ENCODE measurements at places on chromosomes 11 and 22.

DNA sequence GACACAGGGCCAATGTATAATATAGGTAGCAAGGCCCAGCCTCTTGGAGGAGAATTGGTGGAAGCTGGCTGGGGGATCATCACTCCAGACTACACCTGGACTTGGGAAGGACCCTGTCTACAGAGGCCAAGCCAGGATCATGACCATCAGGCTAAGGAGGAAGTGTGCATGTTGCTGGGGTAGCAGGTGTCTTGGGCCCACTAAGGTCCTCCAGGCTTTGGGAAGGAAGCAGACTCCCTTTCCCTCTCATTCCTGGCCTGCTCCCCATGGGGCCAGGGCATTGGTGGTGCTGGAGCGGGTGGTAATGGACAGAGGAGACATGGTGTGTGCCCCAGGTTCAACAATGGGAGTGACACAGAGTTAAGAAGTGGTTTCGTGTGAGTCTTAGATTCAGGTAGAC lies 16.0 kb upstream of the TUB start:
- DNase-seq: no peak

DNA sequence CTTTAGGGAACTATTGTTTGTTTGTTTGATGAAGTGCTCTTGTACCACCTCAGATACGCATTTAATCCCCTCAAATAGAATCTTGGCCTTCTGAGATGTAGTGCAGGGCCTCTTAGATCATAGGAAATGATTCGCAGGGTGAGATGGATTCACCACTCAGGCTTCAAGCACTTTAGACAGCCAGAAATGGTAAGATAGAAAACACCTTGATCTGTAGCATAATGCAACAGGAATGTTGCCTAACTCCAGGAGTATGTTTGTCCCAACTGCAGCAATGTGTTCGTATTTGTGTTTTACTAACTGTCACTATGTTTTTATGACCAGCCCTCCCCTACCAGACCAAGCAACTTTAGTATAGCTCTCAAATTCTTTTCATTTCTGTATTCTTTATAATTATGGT lies 761.2 kb downstream of the NELL1 start:
- DNase-seq: no peak

DNA sequence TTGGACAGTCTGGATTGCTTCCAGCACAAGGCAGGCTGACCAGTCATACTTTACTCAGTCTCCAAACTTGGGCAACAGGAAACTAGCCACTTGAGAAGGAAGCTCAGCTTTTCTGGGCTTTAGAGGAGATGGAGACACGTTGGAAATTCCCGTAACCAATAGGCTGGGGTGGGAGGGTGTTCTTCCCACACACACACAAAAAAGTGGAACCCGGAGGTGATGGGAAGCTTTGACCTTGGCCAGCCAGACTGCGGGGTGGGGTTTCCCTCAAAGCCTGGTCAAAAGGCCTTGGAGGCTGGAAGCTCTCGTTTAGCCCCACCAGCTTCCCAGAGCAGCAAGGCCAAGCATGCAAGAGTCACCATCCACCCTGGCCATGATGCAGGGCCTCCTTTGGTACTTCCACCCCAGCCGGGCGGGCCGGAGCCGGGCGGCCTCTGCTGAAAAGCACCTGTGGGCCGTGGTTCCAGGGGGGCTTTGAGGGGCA lies 126.2 kb downstream of the BCR start:
- no peak for DNase-seq

DNA sequence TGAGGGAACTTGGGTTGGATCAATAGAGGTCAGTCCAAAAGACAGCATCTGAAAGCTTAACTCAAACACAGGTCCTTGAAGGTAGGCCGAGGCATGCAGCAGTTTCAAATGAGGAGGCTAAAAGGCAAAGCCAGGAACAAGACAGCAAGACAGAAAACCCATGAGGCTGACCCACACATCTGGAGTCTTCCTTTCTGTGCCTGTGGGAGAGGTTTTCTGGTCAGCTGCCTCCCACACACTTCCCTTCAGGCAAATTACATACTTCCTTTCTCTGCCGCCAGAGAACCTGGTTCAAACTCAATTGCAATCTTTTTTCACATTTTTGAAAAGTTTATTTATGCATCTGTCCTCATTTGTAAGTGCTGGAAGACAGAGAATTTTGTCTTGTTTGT lies 29.8 kb upstream of the CRTAM start:
- no peak for DNase-seq

DNA sequence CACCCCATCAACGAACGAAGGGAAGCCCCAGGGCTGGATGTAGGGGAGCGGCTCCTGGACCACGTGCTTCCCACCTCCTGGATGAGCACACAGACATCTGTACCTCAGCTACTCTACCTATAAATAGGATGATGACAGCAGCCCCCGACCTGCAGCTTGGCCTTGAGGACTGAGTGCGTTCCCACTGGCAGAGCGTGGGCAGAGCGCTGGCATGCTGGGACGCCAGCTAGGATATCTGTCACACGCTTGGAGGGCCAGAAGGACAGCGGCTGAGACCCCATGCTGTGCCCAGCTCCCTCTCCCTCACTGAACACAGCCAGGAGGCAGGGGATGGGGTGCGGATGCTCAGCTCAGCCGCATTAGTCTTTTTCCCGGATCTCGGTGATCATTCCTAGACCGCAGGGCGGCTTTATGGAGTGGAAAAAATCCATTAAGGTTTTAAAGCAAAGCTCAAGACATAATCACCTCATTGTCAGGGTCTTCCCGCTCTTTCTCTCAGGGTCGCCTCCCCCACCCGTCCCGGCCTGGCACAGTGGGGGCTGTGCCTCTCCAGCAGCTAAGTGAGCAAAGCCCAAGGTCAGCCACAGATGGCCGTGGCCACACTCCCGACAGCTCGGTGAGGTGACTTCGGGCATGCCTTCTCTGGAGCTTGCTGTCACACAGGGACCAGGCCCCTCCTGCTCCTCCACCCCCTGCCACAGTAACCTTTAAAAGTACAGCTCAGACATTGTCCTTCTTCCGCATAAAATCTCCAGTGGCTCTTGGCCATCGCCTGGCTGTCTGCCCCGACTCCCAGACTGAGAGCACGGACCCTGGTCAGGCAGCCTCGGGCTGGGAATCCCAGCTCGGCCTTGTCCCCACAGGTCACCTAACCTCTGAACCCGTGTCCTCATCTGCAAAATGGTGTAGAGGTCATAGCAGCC lies 69.6 kb upstream of the SHISAL1 start:
- no peak for DNase-seq

GRCh38 chr11:6654281-6655019 lies 1.2 kb downstream of the DCHS1 start:
- DNase-seq: no peak

DNA sequence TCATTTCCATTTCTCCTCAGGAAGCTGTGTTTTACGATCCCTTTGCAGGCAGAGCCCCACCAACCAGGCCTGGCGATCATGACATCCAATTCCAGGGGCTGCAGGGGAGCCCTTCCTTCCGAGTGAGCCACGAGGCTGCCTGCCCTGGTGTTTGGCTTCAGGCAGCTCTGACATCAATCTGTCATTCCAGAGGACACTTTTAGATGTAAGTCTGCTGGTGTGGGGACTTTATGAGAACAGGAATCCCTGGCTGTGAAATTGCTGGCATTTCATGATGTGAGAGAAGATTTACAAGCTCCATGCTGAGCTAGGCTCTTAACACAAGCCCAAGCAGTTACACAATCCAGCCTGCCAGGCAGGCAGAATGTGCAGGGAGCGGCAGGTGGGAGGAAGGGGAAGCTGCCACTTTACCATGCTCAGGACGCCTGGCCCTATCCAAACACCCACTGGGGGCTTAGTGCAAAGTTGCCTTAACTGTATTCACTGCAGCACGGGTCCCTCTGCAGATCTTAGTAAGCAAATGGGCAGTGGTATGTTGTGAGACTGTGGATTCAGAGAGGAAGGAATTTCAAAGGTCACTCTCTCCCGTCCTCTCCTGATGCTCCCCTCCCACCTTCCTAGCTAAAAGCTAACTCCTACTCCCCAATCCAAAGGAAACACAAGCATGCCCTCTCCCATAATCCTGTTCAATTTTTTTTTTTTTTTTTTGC lies 43.4 kb upstream of the MICAL2 start:
- DNase-seq: no peak

- no peak for DNase-seq
Observed at GRCh38 chr11:67700141-67700540, 25.7 kb upstream of the ALDH3B2 start.

GRCh38 chr11:7548659-7549274 lies 35.0 kb downstream of the PPFIBP2 start:
- DNase-seq: no peak

DNA sequence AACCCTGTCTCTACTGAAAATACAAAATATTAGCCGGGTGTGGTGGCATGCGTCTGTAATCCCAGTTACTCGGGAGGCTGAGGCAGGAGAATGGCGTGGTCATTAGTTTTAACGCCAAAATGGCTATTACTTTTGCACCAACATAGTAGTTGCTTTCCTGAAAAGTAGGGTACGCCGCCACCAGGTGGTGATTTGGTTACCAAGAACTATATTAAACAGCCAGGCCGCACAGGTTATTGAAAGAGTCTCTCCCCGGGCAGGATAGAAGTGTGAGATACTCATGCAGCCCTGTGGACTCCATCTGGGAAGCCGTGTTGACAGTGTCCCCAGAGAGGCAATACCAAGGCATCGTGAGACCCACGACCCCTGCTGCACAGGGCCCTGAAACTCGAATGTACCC lies 24.6 kb upstream of the LRRC32 start:
- DNase-seq: no peak

DNA sequence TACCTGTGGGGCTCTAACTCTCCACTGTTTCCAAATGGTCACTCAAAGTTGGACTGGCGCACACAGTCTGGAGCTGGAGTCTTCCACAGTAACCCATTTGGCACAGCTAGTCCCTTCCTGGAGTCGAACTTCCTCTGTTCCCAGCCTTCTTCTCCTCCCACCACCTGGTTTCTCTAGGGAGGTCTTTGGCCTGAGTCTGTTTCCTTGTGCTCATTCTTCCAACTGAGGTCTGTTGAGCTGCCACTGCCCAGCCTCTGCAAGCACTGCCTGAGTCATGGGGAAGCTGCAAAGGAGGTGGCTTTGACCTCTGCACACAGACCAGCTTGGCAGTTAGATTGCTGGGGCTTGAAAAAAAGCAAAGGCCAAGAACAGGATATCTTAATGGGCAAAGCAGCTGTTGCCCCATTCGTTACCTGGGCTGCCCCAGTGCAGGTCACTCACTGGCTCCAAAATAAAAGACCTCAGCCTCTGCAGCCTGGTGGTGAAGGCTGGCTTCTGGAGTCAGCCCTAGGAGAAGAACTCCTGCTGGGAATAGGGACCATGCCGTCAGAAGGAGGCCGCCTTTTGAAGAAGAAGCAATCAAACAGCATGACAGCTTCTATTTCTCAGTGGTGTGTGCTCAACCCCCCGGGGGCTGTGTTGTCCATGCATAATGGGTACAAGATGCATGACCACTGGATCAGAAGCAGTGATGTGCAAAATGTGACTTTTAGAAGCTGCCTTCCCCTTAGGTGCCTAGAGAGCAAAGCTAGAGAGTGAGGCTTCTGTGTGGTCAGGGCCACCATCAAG lies 3.0 kb downstream of the ADAMTS15 start:
- DNase-seq: no peak

GRCh38 chr11:21707116-21707739 lies 485.7 kb upstream of the ANO5 start:
- DNase-seq: no peak

DNA sequence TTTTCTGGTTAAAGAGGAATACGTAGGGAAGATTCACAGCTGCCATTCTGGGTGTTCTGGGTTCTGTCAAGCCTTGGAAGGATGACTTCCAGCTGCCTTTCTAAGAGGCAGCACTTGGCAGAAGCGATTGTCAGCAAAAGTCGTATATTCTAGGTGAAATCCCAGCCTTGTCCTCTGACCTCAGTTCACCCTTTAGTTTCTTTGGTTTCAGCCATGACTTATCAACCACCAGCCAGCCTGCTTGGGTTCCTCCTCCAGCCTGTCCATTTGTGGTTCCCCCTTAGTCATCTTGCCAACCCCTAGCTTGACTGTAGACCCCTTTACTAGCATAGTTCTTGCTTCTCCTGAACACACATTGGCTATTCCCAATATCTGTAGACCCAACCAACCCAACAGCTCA lies 102.3 kb upstream of the CD44 start:
- DNase-seq: no peak

DNA sequence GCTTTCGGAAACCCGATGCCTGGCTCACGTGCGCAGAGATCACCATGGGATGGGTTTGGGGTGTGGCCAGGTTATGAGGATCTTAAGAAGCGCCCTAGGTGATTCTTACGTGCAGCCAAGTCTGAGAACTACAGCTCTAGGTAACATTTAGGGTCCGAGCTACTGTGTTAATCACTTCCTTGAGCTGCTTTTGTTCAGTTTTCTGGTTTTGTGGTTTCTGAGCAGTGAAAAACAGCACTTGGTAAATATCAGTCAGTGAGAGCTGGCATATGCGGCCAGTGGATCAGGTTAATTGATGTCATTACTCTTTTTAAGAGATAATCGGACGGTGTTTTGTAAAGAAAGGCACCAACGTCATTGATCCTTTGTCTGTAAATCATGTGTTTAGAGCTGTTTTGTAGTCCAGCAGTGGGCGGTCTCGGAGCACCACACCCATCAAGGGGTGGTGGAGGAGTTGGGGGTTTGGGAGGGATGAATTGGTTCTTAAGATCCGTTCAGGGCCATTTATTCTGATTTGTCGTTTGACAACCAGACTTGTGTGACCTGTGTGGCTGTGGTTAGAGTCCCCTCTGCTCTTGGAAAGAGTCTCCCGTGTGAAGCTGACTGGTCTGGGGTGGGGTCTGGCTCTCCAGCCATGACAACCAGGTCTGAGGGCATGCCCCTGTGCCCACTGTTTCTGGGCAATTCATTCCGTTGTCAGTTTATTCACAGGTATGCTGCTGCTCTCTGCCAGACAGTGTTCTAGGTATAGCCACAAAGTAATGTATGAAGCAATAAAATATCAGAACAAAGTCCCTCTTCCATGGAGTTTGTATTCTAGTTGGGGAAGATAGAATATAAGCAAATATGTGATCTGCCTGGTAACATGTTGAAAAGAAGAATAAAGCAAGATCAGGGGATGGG lies 61.9 kb upstream of the SORL1-AS1 start:
- peak; percentile 68 for DNase-seq

GRCh38 chr11:100866453-100866852 lies 179.4 kb downstream of the ARHGAP42 start:
- DNase-seq: no peak

DNA sequence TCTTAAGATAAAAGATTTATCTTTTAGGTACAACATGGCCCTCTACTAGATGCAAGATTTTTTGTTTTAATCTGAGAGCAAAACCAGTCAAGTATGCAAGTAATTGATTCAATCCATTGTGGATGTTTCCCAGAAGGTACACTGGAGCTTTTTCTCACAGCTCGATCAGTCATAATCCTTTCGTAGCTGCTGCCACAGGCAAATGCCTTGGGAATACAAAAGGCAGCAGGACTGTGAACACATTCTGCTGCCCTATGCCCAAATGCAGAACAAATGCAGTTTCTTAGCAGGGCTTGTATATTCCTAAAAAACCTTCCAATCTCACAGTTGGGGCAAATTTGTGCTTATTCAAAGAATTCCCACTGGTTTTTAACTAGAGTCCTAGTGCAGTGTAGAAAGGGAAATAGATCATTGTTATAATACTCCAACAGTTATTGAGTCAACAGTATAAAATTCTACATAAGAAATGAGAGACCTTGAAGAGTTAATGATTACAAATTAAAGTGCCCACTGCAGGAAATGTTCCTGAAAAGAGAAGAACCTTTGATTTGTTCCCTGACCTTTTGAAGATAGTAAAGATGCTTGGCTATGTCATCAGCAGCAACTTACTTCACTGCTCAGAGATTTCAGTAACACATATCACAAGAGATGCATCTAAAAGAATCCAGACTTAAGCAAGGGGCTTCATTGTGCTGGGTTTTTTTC lies 14.1 kb downstream of the LPXN start:
- no peak for DNase-seq

Measured in NCI-H1930 (cell line).